ENCODE measurements at places on chromosomes 12 and 14.

- no peak for DNase-seq
Measured at GRCh38 chr12:4151362-4152121, 122.0 kb upstream of the CCND2 start.

GRCh38 chr12:52832451-52832850 lies 1.7 kb downstream of the KRT79 start:
- no peak for DNase-seq

DNA sequence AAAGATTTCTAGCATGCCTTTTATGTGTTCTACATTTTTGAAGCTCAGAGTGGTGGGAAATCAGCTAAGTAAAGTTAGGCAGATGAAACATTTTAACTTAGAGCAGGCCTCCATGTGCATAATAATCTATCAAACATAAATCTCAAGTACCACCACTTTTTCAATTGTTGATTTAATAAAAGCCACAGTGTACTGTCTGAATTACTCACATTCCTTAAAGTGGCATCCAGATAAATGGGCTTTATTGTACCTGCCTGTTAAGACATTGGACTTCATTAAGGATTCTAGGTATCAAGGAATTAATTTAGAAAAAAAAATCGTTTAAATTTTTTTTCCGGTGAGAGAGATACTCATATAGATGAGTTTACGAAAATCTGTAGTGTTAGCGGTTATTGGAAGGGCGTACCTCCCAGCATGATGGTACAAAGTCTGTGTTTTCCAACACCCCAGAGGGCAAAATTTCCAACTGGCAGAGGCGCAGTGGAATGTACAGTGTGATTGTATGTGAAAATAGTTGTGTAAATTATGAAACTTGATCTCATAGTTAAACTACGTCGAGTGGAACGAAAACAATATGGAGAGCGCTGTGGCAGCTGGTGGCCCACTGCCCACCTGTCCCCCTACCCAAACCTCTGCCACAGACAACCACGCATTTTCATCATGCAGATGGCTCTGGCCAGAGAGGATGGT lies 25.0 kb downstream of the ELK3 start:
- no peak for DNase-seq

GRCh38 chr12:115335594-115335993 lies 651.6 kb upstream of the TBX3 start:
- DNase-seq: no peak

DNA sequence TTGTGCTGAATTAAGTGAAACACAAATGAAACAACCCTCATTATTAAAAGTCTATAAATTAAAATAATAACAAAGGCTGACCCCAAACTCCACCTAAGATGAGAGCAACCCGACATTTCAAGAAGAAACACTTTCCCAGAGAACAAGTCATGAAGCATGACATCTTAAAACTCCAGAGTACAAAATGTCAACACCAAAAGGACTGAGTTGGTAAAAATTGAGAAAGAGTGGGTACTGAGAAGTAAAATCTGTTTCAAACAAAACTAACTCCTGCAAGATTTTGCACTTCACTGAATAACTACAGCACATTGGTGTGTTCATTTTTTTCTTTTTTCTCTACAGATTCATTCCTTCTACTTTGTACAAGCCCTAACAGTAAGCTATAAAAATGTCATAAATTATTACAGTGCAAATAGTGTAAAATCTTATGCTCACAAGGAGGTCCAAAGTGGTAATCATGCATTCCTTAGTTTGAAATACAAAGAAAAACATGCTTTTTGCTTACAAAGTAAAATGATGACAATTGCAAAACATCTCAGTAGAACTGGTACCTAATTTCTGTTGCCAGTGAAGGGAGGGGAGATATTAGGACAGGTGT lies 31.8 kb downstream of the SLC35F4 start:
- DNase-seq: no peak

- no peak for DNase-seq
Measured at GRCh38 chr14:26004342-26004741, 593.5 kb downstream of the NOVA1 start.

- no peak for DNase-seq
Measured at GRCh38 chr12:18907728-18908127, 169.8 kb downstream of the CAPZA3 start.

GRCh38 chr12:27754795-27755194 lies 25.2 kb upstream of the KLHL42 start:
- no peak for DNase-seq

GRCh38 chr12:11978726-11979384 lies 91.9 kb upstream of the BCL2L14 start:
- no peak for DNase-seq

DNA sequence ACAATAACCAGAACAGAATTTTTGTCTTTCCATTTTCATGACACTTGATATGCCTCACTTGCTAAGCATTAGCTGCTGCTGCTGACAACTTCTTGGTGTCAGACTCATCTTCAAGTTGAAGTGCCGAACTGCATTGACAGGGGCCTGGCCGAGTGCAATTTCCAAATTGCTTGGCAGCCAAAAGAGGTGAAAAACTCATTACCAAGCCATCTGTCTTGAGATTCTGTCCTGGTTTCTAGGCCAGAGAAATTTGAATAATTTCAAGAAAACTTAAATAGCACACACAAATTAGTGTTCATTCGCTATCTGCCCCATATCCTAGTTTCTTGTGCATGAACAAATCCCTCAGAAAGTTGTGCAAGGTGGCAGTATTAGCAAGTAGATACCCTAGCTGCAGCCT lies 165.3 kb upstream of the RASSF8 start:
- DNase-seq: no peak

All from right renal cortex interstitium (tissue), 3 donors.